SK-N-DZ (cell line): ENCODE measurements at places on chromosomes 3 and 15.

GRCh38 chr15:45729141-45729540 lies 94.3 kb downstream of the SQOR start:
- no peak for DNase-seq

GRCh38 chr3:134378384-134378783 lies 4.1 kb upstream of the AMOTL2 start:
- peak; percentile 47 for DNase-seq

DNA sequence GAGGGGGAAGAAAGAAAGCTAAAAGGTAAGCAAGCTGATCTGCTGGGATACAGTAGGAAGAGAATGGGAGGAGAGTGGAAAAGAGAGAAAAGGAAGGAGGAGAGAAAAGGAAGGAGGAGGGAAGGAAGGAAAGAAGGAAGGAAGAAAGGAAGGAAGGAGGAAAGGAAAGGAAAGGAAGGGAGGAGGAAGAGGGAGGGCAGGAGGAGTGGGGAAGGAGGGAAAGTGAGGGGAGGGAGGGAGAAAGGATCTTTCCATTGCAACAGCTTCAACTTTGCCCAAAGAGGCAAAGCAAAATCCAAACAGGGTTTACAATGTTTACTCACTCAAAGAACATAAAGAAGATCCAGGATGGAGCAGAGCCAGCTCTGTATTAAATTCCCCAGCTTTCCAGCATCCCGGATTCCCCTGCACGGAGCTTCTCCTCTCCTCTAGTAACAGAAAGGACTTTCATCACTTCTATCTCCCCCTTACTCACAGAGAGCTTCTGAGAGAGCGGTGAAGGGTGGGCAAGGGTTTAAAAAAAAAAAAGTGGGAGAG lies 494.2 kb upstream of the PROK2 start:
- no peak for DNase-seq

- no peak for DNase-seq
Observed at GRCh38 chr15:49675041-49675440, 54.2 kb downstream of the DTWD1 start.

- DNase-seq: no peak
Observed at GRCh38 chr3:70951316-70951715, 632.2 kb downstream of the FOXP1 start.

GRCh38 chr3:30626443-30627180 lies 20.2 kb downstream of the TGFBR2 start:
- DNase-seq: peak; percentile 44

- DNase-seq: no peak
Observed at GRCh38 chr3:112390783-112391641, 58.1 kb downstream of the CD200 start.

- DNase-seq: no peak
Observed at GRCh38 chr3:192911293-192911692, 6.4 kb downstream of the MB21D2 start.

GRCh38 chr15:89556413-89557262 lies 18.6 kb upstream of the TICRR start:
- DNase-seq: peak; percentile 74

GRCh38 chr3:98013411-98014267 lies 21.5 kb downstream of the GABRR3 start:
- DNase-seq: no peak

DNA sequence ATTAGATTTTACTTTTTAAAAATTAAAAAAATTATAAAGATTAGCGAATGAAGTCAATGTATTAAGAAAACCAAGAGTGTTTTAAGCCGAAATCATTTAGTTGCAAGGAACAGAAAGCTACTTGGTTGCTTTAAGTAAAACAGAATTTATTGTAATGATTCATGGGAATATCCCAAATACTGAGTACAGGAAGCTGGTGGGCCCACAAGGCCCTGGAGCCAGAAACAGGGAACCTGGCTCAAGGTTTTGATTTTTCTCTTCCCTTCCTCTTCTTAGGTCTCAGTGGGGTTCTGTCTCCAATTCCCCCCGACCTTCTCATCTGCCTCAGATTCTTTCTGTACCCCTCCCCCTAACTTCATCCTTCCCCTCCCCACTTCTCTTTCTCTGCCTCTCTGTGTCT lies 229.0 kb downstream of the TLE3 start:
- DNase-seq: no peak

- no peak for DNase-seq
Observed at GRCh38 chr3:79250746-79251145, 517.1 kb downstream of the ROBO1 start.

DNA sequence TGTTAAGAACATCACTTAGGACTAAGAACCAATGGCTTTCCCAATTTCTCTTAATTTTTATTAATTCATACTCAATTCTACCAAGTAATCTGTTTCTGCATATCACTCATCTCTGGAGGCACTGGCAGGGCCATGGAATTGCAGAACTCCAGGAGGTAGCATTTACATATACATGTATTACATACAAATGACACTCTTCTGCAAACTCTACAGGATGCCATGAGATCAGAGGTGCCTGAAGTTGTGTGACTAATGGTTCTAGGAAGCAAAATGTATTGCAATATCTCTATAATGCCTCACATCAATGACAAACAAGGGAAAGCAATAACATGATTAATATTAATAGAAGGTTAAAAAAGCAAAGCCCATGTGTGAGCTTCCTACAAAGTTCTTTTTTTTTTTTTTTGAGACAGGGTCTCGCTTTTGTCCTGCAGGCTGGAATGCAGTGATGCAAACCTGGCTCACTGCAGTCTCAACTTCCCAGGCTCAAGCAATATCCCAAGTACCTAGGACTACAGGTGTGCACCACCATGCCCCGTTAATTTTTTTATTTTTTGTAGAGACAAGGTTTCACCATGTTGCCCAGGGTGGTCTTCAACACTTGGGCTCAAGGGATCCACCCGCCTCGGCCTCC lies 33.0 kb downstream of the DENND6A start:
- DNase-seq: no peak

DNA sequence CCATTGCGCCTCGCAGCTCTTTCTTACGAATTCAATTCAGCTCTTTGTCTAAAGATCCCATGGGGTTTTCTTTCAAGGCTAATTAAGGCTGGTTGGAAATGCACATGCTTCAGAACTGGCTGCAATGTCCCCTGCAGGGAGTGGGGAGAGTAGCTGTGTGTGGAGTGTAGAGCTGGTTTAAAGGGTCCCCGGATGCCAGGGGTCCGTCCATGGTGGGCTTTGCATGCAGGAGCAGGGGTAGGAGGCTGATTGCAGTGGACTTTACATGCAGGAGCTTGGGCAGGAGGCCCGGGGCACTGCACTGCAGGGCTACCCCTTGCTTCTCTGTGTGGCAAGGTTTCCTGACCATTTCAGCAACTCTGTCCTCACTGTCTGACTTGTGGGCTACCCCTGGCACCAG lies 261.6 kb upstream of the LYSMD4 start:
- DNase-seq: no peak

DNA sequence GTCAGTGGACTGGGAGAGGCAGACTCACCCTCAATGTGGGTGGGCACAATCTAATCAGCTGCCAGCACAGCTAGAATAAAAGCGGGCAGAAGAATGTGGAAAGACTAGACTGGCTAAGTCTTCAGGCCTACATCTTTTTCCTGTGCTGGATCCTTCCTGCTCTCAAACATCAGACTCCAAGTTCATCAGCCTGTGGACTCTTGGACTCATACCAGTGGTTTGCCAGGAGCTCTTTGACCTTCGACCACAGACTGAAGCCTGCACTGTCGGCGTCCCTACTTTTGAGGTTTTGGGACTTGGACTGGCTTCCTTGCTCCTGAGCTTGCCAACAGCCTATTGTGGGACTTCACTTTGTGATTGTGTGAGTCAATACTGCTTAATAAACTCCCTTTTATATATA lies 68.0 kb downstream of the CNTN3 start:
- DNase-seq: no peak

GRCh38 chr3:131591394-131592014 lies 88.7 kb upstream of the MRPL3 start:
- no peak for DNase-seq

- DNase-seq: no peak
Observed at GRCh38 chr3:126494204-126494969, 18.7 kb upstream of the ZXDC start.

DNA sequence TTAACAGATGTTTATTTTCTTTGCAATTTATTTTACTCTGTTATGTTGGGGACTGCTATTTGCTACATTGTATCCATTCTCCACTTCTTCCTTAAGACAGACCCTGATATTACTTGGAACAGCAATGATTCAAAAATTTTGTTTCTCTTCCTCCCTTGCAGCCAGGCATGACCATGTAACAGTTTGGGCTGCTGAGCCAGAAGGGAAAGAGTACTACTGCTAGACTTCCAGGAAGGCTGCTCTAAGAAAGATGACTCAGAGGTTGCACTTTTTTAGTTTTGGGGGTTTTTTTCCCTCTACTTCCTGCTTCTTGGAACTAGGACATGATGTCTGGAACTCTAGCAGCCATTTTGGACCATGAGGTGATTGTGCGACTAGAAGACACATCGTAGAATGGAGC lies 10.3 kb downstream of the PRR20G start:
- no peak for DNase-seq

DNA sequence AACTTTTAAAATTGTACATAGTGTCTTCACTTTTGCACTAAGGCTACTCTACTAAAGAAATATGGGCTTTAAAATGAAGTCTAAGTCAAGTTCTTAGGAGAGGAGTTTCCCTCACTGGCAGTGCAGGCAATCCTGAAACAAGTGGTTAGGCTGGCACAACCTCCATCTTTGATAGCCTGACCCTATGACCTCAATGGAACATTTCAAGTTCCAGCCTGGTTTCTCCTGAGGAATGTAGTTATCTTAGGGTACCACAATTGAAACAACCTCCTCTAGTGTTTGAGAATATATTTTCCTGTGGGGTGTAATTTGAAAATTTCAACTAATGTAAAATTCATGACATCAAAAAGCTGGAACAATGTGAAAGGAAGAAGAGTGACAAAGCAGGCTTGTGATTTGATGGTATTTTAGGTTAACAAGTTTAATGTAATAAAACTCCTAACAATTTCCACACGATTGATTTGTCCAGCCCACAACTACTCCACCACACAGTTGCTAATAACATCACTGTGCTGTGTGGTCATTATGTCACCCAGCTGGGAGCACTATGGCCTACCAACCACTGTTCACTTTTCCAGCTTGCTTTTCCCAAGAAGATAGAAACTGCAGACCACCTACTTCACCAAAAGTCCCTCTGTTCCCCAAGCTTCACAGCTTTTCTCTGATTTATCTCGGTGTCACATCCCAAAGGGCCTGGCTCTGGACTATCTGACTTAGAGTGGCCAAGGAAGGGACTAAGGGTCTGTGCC lies 1.8 kb downstream of the WWTR1 start:
- no peak for DNase-seq

- DNase-seq: no peak
Observed at GRCh38 chr15:50144341-50145120, 25.5 kb upstream of the ATP8B4 start.

- no peak for DNase-seq
Observed at GRCh38 chr15:37077623-37078351, 22.6 kb downstream of the MEIS2 start.

DNA sequence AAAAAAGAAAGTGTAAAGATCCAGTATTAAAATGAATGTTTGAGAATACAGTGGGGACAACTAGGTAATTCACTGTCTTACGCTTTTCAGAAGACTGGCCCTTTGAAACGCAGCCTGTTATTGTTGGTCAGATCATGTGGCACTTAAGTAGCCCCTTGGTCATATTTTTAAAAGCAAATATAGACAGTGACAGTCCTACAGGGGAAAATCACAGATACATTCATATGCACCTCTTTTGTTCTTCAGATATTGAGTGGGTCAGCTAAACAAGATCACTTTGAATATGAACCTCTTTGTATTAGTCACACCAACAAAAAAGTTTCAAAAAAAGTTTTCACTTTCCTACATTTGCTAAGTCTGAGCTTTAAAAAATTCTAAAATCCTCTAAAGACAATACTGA lies 36.0 kb downstream of the TIGIT start:
- DNase-seq: no peak

- no peak for DNase-seq
Observed at GRCh38 chr3:62718011-62718410, 157.2 kb downstream of the CADPS start.

GRCh38 chr15:55526559-55527036 lies 18.6 kb upstream of the DNAAF4 start:
- peak; percentile 69 for DNase-seq

- no peak for DNase-seq
Observed at GRCh38 chr15:71291723-71292122, 176.5 kb downstream of the THSD4 start.

GRCh38 chr3:52986049-52986448 lies 59.8 kb downstream of the SFMBT1 start:
- DNase-seq: no peak

GRCh38 chr3:99549220-99549619 lies 89.2 kb upstream of the COL8A1 start:
- no peak for DNase-seq

DNA sequence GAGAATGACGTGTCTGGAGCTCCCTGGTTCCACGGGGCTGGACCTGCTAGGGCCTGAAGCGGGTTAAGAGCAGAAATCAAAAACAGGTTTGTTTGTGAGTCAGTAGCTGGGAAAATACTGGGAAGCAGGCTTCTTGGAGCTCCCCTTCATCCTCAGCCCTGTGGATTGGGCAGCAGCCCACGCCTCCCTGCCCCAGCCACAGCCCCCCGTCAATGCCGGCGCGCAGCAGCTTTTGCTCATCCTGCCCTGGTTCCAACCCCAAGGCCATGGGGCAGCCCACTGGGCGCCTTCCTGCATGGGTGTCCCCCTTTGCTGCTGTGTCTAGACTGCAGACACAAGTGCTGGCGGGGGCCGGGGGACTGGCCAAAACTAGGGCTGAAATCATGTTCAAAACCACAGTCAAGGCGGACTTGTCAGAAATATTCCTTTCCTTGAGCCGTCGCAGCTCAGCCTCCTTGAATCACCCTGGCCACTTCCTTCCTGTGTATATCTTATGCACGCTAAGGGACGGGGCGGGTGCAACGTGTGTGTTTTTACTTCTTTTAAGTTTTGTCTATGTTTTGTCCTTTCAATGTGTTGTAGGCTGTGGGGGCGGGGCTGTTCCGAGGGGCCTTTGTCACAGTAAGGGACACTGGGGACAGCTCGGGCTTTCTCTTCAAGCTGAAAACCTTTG lies 108.1 kb downstream of the KLF13 start:
- no peak for DNase-seq

GRCh38 chr3:126677862-126678503 lies 23.1 kb upstream of the TXNRD3 start:
- no peak for DNase-seq

DNA sequence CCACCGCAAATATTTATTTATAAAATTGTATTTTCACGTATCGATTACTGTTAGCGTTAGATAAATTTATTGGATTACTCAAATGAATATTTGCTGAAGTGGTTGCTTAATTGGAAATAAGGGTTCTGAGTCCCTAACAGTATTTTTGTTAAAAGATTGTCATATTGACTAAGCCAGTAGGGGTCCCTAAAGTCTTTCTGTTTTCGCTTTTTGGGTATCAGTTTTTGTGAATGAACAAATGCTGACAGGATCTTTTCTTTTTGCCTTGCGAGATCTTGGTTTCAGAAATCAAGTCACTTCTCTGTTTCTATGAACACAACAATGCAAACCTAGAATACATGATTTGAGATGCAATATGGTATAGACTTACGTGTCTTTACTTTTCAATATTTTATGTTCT lies 7.1 kb downstream of the RAD51 start:
- DNase-seq: no peak
